GM12864 (cell line): ENCODE measurements at places on chromosomes 1 and 21.

- DNase-seq: no peak
These were observed 5.0 kb upstream of the ADAMTSL4 start for GRCh38 chr1:150544204-150544603.

GRCh38 chr1:87766737-87767136, 438.1 kb downstream of the LMO4 start:
- DNase-seq: no peak

DNA sequence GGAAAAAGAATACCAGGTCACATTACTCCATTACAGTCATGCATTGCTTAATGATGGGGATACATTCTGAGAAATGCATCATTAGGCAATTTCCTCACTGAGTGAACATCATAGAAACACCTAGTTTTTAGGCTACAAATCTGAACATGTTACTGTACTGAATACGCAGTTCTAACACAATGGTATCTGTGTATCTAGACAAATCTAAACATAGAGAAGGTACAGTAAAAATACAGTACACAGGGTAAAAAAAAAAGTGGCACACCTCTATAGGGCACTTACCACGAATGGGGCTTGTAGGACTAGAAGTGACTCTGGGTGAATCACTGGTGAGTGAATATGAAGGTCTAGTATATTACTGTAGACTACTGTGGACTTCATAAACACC, 115.7 kb downstream of the AKT3 start:
- DNase-seq: no peak

DNA sequence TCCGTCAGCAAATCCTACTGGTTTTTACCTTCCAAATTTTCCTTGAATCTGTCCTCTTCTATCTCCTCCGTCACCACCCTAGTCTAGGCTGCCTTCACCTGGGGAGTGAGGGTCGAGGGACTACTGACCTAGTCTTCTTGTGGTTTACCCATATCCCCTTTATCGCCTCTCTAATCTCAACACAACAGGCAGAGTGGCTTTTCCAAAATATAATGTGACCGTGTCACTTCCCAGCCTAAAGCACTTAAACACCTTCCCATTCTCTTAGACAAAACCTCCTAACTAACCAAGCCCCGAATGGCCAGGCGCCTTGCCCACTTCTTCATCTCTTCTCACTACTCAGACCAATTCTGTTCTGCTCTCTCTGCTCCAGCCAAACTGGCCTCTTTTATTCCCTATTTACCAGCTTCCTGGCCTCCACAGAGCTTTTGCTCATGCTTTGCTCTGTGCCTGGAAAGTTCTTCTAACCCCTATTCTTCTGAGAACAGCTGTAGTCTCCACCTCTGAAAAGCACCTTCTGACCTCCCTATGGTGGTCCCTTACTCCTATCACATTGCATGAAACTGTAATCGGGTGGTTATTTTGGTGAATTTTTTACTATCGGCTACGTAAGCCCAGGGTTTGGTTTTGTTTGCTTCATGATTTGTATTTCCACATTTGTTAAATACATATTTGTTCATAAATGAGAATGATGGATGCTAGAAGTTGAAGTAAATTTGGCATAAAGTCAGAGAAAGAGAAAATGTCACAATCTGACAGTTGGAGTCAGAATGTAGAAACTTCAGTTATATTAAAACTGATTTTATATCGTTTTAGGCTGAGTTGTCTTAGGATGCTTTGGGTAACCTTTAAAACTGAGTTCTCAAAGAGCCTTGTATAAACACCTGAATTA, 1.2 kb upstream of the NBPF1 start:
- DNase-seq: no peak

- no peak for DNase-seq
These were observed 1.7 kb downstream of the RHOU start for GRCh38 chr1:228736844-228737445.
